Epithelial cell of alveolus of lung (primary cell): ENCODE measurements at places on chromosomes 1 and 21. TPM values are rescaled to one million over a fixed set of nuclear protein-coding genes. Genes with fewer than 3 reads are reported as not detected.

The ZMYM1 gene
- 11.1 and 18.4 TPM in 2 replicates for total RNA-seq

The SYTL1 gene
- total RNA-seq, result 0.32 and 2.2 TPM in 2 replicates

The YBX1 gene
- 388 and 812 TPM in 2 replicates for total RNA-seq

The NUDT4B gene
- 36.4 and 38.8 TPM in 2 replicates for total RNA-seq

The XCL2 gene
- not detected in 2 replicates for total RNA-seq

The FALEC gene
- total RNA-seq, result not detected in 2 replicates

The BGLAP gene
- 1.2 TPM in 1 of 2 replicates, not detected in the other for total RNA-seq

The C1QA gene
- not detected in 2 replicates for total RNA-seq

The SH2D5 gene
- total RNA-seq, result 0.56 and 1.0 TPM in 2 replicates

The AJAP1 gene
- 0.24 and 1.0 TPM in 2 replicates for total RNA-seq

The KCNA3 gene
- 0.64 and 0.91 TPM in 2 replicates for total RNA-seq

The KRTAP25-1 gene
- not detected in 2 replicates for total RNA-seq

The LDLRAD1 gene
- not detected in 2 replicates for total RNA-seq

The CCDC185 gene
- not detected in 2 replicates for total RNA-seq

The KPRP gene
- total RNA-seq, result not detected in 2 replicates

The FAM151A gene
- total RNA-seq, result not detected in 2 replicates

The MANEAL gene
- not detected in 2 replicates for total RNA-seq

The GSTM1 gene
- not detected in 2 replicates for total RNA-seq

The MARK1 gene
- 1.8 and 23.8 TPM in 2 replicates for total RNA-seq

The OR2T29 gene
- total RNA-seq, result not detected in 2 replicates

The TMEM200B gene
- total RNA-seq, result 21.1 and 28.7 TPM in 2 replicates

The DMBX1 gene
- not detected in 2 replicates for total RNA-seq

The CFAP107 gene
- total RNA-seq, result not detected in 2 replicates

The RGS13 gene
- total RNA-seq, result 0.13 TPM in 1 of 2 replicates, not detected in the other

The HHIPL2 gene
- total RNA-seq, result not detected in 2 replicates

The SLC1A7 gene
- total RNA-seq, result 0.56 TPM in 1 of 2 replicates, not detected in the other

The LCE1A gene
- total RNA-seq, result not detected in 2 replicates

The CAMK1G gene
- total RNA-seq, result 3.0 and 10.1 TPM in 2 replicates
